Astrocyte (in vitro differentiated cells and primary cell): ENCODE measurements at places on chromosomes 12 and 14.
A peak's percentile ranks its signal among the peaks of the same experiment; 100 is the strongest.

DNA sequence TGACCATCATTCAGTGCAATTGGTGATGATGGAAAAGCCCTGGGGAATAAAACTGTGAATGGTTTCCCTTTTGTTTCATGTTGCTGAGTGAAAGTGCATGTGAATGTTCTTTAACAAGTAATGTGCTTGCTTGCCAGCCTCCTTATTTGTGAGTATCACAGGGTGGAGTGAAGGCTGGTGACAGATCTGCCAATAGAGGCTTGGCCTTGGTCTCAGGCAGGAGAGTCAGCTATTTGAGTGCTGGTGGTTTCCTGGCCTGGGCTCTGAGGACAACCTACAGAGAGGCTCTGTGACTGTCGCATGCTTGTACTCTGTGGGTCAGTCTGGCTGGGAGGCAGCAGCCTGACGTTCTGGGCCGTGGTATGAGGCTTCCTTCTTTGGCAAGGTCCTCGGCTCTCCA is 20.7 kb downstream of the KRT85 start:
- H3K4me3 ChIP-seq = no peak overlapping the region
- H3K36me3 ChIP-seq = no peaks in the 10 kb centered on the region
- H3K27ac ChIP-seq = no peak overlapping the region

DNA sequence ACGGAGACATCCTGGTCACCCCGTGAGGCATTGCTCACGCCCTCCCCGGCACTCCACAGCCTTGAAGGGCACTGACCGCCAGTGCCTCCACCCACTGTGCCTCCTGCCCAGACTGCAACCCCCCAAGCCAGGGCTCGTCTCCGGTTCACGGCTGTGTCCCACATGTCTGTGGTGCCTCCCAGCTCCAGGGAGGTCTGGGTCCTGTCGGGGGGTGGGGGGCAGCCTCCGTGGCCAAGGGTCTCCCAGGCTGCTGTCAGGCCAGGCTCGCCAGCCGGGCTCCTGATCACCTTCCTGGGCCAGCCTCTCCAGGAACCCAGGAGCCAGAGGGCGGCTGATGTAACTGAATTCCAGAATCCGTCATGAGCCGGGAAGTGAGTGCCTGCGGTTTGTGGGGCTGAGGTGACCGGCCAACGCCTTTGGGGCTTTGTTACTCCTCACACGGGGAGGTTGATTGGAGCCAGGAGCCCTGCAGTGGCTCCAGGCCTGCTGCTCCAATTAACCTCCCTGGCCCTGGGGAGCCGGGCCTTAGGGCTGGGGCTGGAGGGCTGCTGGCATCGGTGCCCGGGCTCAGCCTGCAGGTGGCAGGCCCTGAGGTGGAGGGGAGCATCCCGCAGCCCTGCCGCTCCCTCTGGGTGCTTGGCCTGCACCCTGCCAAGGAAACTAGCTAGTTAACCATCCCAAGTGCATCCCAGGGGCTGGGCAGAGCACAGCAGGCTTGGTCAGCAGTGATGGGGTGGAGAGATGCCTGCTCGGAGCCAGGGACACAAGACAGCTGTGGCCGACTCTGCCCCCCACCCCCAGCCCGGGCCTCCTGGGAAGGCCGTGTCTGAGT is 36.4 kb upstream of the FBRSL1 start:
- H3K4me3 ChIP-seq = no peak overlapping the region
- DNase-seq = peak; percentile 60
- no peaks in the 10 kb centered on the region for H3K36me3 ChIP-seq
- peaks cover 12% of the 10 kb centered on the region for H3K27me3 ChIP-seq
- H3K4me1 ChIP-seq = peaks cover 7% of the 10 kb centered on the region

DNA sequence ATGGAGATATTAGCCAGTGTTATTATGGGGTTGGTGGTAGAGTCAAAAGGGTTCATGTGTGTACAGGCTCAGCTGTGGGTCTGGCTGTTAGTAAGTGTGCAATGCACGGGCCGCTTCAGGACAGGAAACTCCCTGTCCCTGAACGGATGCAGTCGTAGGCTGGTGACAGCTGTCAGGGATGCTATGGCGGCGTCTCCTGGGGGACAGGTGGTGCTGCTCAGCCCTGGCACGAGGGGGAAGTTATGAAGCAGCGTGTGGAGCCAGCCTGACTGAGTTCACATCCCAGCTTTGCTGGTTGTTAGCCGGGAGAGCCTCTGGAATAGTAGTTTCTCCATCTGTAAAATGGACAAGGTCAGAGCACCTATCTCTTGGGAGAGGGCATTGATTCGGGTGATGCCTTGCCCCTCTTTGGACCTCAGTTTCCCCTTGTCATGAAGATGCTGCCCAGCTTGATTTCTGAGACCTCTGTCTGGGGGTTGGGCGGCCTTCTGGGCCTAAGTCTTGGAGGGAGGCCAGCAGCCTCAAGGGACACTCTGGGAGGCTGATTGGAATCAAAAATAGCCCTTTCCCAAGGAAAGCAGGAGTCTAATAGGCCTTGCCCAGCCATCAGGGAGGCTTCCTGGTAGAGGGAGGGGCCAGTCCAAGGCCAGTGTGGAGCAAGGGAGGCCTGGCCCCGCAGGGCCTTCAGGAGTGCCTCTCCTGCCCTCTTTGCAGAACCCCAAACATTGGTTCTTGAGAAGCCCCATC is 7.1 kb downstream of the ASB2 start:
- H3K36me3 ChIP-seq = no peaks in the 10 kb centered on the region
- DNase-seq = no peak
- peaks cover 13% of the 10 kb centered on the region for H3K4me1 ChIP-seq
- peaks cover 4% of the 10 kb centered on the region for H3K27me3 ChIP-seq
- no peak overlapping the region for H3K27ac ChIP-seq

DNA sequence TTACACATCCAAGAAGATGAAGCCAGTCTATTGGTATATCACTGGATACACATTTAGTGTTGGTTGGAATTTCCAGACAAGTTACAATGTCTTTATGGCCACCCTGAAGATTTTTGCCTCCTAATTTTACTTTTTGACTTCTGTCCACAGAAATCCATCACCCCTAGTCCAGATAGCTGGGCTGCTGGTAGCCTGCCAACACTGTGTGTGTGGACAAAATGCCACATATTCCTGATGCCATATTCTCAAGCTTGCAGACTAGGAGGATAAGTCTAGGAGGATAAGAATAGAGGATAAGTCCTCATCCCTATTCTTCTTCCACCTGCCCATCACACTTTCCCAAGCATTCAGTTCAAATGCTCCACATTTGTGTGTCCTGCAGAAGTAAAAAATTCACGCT is 4.6 kb downstream of the ESR2 start:
- no peaks in the 10 kb centered on the region for H3K36me3 ChIP-seq
- H3K4me1 ChIP-seq = peaks cover 9% of the 10 kb centered on the region
- no peak overlapping the region for H3K4me3 ChIP-seq
- H3K27me3 ChIP-seq = peaks cover 12% of the 10 kb centered on the region

GRCh38 chr14:102795060-102795925 is 18.0 kb downstream of the TRAF3 start:
- peak overlapping the region; percentile 89 for H3K27ac ChIP-seq
- H3K4me1 ChIP-seq = peaks cover 13% of the 10 kb centered on the region
- H3K36me3 ChIP-seq = no peaks in the 10 kb centered on the region

DNA sequence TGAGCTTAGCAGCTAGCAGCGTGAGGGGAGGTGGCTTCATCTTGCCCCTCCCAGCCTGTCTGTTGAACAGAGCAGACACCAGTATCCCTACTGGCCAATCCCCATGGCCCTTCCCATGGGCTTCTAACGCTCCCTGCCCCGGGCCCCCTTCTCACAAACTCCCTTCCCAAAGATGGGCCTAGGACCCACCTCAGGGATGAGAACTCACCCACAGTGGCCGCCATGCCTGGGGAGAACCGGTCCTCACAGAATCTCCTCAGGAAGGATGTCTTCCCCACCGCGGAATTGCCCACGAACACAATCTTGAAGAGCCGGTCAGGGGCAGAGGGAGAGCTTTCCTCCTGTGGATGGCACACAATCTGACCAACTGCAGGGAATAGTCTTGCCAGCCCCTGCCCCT is 119.5 kb downstream of the CRACR2A start:
- no peak overlapping the region for H3K27ac ChIP-seq
- DNase-seq = no peak
- H3K4me3 ChIP-seq = no peak overlapping the region
- no peaks in the 10 kb centered on the region for H3K27me3 ChIP-seq

GRCh38 chr12:91772411-91772810 is 373.2 kb downstream of the BTG1 start:
- no peaks in the 10 kb centered on the region for H3K27me3 ChIP-seq
- no peak overlapping the region for H3K27ac ChIP-seq
- no peaks in the 10 kb centered on the region for H3K36me3 ChIP-seq
- no peak overlapping the region for H3K4me3 ChIP-seq
- H3K4me1 ChIP-seq = peaks cover 12% of the 10 kb centered on the region

GRCh38 chr12:30989754-30990153 is 63.2 kb downstream of the TSPAN11 start:
- no peak for DNase-seq
- no peaks in the 10 kb centered on the region for H3K4me1 ChIP-seq
- H3K36me3 ChIP-seq = no peaks in the 10 kb centered on the region
- no peak overlapping the region for H3K27ac ChIP-seq

GRCh38 chr12:52260361-52261207 is 13.9 kb upstream of the KRT86 start:
- peaks cover 13% of the 10 kb centered on the region for H3K4me1 ChIP-seq
- no peak overlapping the region for H3K27ac ChIP-seq

DNA sequence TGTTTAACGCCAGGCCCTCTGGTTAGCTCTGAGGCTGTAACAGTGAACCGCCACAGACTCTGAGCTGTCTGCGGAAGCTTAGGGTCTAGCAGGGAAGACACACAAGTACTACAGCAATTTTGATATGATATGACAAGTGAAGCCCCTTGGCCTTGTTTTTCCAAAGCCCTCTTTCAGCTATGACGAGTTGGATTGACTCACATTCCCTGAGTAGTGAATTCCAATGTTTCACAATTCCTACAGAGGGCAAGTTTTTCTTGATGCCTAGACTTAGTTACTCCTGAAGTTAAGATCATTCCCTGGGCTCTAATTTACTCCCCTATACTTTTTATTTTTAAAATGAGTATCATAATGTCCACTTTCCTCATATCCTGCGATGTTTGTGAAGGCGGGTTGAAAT is 53.3 kb upstream of the CISTR start:
- no peak overlapping the region for H3K27ac ChIP-seq
- peaks cover 4% of the 10 kb centered on the region for H3K4me1 ChIP-seq
- no peak overlapping the region for H3K4me3 ChIP-seq
- no peak for DNase-seq

- peaks cover 26% of the 10 kb centered on the region for H3K36me3 ChIP-seq
- H3K27me3 ChIP-seq = no peaks in the 10 kb centered on the region
- H3K4me3 ChIP-seq = no peak overlapping the region
- H3K27ac ChIP-seq = no peak overlapping the region
- DNase-seq = no peak
- no peaks in the 10 kb centered on the region for H3K4me1 ChIP-seq
Observed at GRCh38 chr12:49767333-49767732, 26.0 kb downstream of the TMBIM6 start.
